ENCODE measurements at places on chromosomes 2 and 18.

GRCh38 chr18:77124452-77124922 lies 8.1 kb downstream of the MBP start:
- peak; percentile 64 for DNase-seq

GRCh38 chr2:205760157-205760556 lies 77.9 kb downstream of the NRP2 start:
- no peak for DNase-seq

GRCh38 chr2:102074152-102074783 lies 68.3 kb upstream of the IL1R1 start:
- no peak for DNase-seq

GRCh38 chr18:8375249-8375648 lies 234.0 kb upstream of the RAB12 start:
- no peak for DNase-seq

DNA sequence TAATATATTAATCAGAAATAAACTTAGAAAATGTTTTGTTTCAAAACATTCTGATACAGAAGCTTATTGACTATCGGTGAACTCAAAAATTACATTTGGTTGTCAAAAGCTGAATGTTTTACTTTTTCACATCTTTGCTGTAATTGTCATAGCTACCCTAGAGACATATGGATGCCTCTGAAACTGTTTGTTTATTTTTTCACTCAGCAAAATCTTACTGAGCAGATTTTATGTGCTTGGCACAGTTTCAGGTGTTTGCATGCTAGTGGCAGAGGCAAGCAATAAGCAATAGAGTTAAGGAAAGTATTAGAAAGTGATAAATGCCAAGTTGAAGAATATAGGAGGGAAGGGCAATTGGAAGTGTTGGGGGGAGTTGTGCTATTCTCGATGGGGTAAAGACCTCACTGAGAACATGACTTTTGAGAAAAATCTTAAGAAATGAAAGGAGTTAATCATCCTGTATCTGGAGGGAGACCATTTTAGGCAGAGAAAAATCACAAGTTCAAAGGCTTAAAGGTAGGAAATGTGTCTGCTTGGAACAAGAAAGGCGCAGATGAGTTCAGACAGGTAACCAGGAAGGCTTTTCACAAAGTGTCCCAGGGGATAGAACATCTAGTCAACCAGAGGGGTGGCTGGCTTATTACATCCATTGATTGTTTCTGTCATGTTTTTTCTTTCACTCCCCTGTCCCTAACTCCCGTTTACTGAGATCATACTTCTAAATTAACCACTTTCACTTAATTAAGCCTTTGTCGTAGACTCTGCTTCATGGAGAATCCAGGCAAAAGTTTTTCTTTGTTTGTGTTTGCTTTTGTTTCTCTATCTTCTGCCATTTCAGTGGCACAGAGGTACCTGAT lies 27.2 kb upstream of the COBLL1 start:
- no peak for DNase-seq

- DNase-seq = peak; percentile 66
These were observed 3.1 kb downstream of the EGR4 start for GRCh38 chr2:73290049-73290839.

DNA sequence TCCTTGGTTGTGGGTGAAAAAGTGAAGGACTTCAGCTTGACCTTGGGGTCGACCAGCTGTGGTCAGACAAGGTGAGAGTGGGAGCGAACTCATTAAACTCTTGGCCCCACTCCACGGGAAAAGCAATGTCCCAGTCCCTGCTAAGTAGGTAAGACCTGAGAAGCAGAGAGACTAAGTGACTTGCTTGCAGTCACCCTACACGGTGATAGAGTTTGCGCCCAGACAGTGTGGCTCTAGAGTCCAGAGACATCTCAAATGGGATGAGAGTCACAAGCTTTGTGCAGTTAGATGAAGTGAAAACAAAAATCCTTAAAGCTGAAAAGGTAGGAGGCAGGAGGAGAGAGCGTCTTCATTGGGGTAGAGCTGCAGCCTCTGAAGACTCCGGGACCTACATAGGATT lies 55.9 kb upstream of the ZNF236 start:
- no peak for DNase-seq

GRCh38 chr18:70142001-70142400 lies 63.5 kb downstream of the RTTN start:
- DNase-seq = no peak

GRCh38 chr2:119383410-119384140 lies 16.8 kb downstream of the DBI start:
- DNase-seq = no peak

GRCh38 chr18:61608316-61608715 lies 275.1 kb downstream of the CDH20 start:
- no peak for DNase-seq

GRCh38 chr2:119178776-119179175 lies 20.2 kb upstream of the C1QL2 start:
- DNase-seq = no peak

- no peak for DNase-seq
These were observed 123.9 kb downstream of the RDH14 start for GRCh38 chr2:18436503-18437005.

DNA sequence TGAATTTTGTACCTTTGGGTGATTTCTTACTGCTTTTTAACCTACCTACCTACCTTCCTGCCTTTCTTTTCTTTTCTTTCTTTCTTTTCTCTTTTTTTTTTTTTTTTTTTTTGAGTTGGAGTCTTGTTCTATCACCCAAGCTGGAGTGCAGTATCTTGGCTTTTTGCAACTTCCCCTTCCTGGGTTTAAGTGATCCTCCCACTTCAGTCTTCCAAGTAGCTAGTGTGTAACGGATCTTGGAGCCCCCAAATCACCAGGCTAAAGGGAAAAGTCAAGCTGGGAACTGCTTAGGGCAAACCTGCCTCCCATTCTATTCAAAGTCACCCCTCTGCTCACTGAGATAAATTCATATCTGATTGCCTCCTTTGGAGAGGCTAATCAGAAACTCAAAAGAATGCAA lies 61.3 kb downstream of the DDX18 start:
- no peak for DNase-seq

DNA sequence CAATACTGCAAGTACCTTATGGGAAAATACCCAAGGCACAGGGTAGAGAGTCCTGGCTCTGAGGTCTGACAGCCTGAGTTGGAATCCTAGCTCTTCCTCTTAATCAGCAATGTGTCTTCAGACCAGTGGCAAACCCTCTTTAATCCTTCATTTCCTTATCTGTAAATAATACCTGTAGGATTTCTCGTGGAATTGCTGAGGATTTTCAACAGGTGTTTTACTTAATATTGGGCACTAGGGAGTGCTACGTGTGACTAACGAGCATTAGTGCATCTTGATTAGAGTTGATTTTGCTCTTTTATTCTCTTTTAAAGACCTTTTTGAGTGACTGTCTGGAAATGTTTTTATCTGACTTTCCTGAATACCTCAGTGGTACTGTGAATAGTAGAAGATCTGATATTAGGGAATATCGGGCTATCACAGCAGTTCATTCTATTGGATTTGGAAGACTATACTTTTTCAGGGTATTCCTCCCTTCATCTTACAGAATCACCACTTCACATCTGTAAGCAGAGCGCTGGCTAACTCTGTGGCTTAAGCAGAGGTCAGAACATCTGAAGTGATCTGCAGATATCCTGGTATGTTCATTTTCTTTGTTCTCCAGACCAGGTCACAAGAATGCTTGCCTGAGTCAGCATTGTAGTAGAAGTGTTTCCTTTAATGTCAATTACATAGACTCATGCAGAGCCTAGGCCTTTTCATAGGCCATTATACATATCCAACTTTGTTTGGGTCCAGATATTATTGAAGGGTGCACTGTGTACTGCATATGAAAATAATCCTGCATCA lies 49.1 kb downstream of the ARHGAP28 start:
- no peak for DNase-seq

DNA sequence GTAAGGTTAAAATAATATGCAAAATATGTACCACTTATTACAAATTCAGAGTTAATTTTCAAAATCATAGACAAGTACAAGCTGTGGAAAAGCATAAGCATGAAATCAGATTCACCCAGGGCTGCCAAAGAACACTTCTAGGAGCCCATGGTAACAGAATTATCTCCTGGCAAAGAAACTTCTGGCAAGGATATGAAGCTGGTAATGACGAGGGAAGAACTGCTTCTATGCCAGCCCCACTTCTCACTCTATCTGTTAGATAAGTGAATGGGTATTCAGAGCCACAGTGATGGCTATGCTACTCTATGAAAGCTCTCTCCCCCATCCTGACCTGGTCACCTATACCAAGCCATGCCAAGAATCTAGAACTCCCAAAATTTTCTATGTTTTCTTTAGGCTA lies 36.9 kb upstream of the PDE1A start:
- no peak for DNase-seq

DNA sequence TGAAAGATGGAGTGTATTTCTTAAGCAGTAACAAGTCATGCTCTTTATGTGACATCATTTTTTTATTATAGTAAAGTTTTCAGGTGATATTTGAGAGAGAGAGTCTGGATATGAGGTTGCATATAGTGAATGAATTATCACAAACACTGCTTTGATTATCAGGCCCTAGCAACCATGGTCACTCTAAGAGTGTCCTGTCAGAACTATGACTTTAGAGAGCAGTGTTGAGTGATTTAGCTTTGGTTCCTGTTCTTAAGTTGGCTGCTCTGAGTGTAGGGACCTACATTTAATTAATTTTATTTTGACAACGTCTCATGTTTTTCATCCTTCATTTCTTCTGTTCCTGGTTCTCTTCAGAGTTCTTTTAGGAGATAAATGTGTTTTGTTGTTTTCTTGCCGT lies 275.5 kb downstream of the KCNJ3 start:
- DNase-seq = no peak

DNA sequence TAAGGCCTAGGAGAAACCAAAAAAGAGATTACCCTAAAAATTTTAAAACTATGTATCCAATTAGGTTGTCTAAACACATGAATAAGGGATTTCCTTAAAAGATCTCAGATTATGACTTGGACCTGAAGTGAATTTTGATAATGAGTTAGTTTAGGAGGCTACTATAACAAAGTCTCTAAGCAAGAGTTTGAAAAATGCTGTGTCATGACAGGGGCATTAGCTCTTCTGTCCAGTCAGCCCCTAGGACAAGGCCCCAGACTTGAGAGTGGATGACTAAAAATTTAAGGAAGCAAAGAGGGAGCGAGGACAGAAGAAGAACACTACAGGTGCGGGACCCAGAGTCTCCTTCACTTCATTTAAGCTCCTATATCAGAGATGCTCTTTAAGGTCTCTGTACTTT lies 135.9 kb downstream of the DTNB start:
- no peak for DNase-seq

GRCh38 chr2:113980946-113981345 lies 91.1 kb downstream of the ACTR3 start:
- no peak for DNase-seq

GRCh38 chr18:34315591-34316352 lies 91.1 kb upstream of the NOL4 start:
- DNase-seq = no peak

- DNase-seq = no peak
These were observed 34.7 kb downstream of the KLF7 start for GRCh38 chr2:207130958-207131521.

Data from CD4-positive, alpha-beta T cell treated with Interleukin-17A for 1 hour (primary cell).